ENCODE measurements at places on chromosomes 1 and 21.

DNA sequence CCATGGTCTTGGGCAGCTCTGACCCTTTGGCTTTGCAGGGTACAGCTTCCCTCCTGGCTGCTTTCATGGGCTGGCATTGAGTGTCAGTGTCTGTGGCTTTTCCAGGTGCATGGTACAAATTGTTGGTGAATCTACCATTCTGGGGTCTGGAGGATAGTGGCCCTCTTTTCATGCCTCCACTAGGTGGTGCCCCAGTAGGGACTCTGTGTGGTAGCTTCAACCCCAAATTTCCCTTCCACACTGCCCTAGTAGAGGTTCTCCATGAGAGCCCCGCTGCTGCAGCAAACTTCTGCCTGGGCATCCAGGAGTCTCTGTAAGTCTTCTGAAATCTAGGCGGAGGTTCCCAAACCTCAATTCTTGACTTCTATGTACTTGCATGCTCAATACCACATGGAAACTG is 494.5 kb upstream of the LRRC7 start:
- no peak for DNase-seq

- DNase-seq: no peak
Measured at GRCh38 chr1:72634946-72635345, 352.6 kb upstream of the NEGR1 start.

DNA sequence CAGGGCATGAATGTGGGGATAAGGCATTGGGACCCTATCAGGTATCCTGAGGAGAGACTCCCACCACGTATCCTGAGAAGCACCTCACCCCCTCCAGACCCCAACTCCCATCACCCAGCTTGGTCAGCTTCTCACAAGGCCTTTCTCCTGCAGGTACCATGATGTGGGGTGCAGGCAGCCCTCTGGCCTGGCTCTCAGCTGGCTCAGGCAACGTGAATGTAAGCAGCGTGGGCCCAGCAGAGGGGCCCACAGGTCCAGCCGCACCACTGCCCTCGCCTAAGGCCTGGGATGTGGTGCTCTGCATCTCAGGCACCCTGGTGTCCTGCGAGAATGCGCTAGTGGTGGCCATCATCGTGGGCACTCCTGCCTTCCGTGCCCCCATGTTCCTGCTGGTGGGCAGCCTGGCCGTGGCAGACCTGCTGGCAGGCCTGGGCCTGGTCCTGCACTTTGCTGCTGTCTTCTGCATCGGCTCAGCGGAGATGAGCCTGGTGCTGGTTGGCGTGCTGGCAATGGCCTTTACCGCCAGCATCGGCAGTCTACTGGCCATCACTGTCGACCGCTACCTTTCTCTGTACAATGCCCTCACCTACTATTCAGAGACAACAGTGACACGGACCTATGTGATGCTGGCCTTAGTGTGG is 1.3 kb downstream of the GPR3 start:
- no peak for DNase-seq

DNA sequence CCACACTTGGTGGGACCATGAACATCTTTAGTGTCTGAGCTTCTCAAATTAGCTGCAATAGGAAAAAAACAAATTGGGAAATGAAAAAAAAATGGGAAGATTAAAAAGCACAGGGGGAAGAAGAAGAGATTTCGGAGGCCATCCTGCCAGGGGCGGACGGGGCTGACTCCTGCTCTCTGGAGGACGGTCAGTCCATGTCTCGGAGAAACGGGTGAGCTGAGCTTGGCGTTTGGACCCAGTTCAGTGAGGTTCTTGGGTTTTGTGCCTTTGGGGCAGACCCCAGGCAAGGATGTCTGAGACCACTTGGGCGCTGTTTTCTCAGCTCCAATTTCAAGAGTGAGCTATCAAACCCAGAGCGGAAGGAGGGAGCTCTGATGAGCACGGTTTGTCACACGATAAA is 123.9 kb downstream of the PRDM2 start:
- DNase-seq: no peak

DNA sequence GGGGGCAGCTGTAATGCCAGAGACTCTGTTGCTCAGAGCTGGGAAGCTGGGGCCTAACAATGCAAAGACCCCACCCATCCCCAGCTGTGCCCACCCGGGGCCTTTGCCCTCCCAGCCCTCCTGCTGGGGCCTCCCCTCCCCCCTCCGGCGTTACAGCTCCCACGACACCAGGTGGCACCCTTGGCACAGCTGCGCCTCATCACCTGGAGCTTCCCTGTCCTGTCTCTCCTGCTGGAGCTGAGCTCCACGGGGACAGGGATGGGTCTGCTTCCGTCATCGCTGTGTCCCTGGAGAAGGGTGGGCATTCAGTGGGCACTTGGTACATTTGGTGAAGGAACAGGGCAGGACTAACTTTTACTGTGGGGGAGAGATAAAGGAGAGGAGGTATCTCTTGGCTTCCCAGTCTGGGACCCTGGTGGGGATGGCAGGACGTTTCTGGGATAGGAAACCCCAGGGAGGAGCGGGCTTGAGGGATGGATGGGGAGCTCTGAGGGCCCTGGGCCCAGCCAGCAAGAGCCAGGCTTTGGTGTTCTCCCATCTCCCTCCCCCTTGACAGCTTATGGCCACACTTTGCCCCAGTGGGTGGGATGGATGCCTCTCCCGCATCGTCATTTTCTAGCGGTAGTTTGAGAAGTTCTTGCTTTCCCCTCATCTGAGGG is 453.2 kb downstream of the PTPRU start:
- no peak for DNase-seq

GRCh38 chr1:153956997-153957715 is 1.3 kb downstream of the CRTC2 start:
- DNase-seq: no peak

GRCh38 chr1:115874904-115875303 is 34.0 kb upstream of the NHLH2 start:
- DNase-seq: no peak

- no peak for DNase-seq
Measured at GRCh38 chr1:195733826-195734225, 874.4 kb downstream of the KCNT2 start.

GRCh38 chr1:187894349-187894748 is 1065.6 kb downstream of the PLA2G4A start:
- DNase-seq: no peak

DNA sequence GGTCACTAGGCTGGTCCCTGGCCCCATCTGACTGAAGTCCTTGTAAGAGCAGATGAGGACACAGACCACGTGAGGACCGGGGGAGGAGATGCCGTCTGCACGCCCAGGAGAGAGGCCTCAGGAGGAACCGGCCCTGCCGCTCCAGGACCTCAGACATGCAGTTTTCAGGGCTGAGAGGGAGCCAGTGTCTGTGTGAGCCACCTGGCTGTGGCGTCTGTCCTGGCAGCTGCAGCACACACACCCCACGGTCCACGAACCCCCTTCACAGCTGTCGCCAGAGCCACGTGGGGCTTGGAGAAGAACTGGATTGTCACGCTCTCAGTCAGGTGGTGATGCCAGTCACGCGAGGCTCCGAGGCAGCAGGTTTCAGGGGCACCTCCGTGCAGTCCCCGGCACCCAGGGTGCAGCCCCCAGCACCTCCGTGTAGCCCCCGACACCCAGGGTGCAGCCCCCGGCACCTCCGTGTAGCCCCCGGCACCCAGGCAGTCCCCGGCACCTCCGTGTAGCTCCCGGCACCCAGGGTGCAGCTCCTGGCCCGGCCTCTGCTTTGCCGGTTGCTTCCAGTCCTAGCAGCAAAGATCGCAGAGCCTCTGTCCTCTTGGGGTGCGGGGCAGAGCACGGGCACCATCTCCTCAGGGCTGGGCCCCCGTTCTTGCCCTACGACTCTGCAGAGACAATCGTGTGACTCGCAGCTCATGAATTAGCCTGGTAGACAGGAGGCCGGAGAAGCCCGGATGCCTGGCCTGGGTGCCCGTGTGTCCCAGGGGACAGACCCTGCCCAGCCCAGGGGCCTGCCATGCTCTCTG is 19.0 kb upstream of the SUMO3 start:
- no peak for DNase-seq

DNA sequence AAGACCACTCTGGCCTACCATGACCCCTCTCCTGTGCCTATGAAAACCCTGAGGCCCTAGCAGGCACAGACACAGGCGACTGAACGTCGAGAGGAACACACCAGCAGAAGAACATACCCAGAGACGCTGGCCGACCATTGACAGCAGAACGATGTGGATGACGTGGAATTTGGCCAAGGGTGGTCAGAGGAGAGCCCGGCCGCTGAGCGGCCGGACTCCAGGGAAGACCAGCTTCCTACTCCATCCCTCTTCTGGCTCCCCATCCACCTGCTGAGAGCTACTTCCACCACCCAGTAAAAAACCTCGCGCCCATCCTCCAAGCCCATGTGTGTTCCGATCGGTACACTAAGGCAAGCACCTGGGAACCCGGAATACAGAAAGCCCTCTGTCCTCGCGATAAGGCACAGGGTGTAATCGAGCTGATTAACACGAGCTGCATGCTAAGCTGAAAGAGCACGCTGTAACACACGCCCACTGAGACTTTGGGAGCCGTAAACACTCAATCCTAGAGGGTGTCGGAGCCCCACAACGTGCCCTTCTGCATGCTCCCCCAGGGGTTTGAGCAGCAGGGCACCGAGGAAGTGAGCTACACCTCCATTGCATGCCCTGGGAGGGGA is 150.3 kb downstream of the CENPF start:
- no peak for DNase-seq

GRCh38 chr1:98989556-98989907 is 15.1 kb downstream of the PLPPR5 start:
- DNase-seq: no peak

- DNase-seq: no peak
Measured at GRCh38 chr1:62417351-62417999, 19.4 kb upstream of the USP1 start.

- no peak for DNase-seq
Measured at GRCh38 chr1:163410073-163410999, 88.6 kb downstream of the NUF2 start.

GRCh38 chr1:3858231-3858981 is 1.1 kb downstream of the DFFB start:
- DNase-seq: no peak

DNA sequence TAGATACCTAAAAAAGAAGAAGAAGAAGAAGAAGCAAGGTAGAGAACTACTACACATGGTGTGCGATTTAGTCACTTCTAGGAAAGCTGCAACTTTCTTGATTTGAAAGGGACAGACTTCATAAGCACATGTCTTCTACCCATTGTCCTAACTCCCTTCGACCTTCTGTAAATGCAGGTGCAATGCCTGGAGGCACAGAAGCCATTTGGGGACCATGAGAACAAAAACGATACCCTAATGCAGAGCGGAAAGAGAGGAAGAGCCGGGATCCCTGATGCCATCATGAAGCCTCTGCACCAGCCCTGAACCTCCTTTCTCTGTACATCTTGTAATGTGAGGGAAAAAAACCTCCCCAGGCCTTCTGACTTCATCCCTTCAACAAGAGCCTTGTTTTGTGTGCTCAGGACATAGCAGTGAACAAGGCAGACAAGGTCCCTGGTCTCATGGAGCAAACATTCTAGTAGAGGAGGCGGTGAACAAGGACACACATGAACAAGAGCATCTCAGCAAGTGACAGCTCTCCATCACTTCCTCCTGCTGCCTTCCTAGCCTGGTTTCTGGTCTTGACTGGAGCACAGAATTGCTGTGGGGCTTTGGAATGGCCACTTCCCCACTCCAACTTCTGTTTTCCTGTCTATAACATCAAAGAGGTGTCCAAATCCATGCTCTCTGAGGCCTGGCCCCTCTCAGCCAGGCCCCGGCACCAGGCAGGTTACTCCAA is 5.5 kb upstream of the LAPTM5 start:
- DNase-seq: no peak

- DNase-seq: no peak
Measured at GRCh38 chr1:186435336-186435735, 25.6 kb downstream of the PDC start.

GRCh38 chr21:29710498-29710897 is 229.3 kb downstream of the GRIK1 start:
- DNase-seq: no peak

GRCh38 chr1:66276218-66276617 is 257.7 kb upstream of the SGIP1 start:
- DNase-seq: no peak

- peak; percentile 15 for DNase-seq
Measured at GRCh38 chr1:6962996-6963911, 178.0 kb downstream of the CAMTA1 start.

GRCh38 chr1:1782399-1783221 is 4.3 kb upstream of the NADK start:
- DNase-seq: no peak

GRCh38 chr21:33419538-33420123 is 16.4 kb downstream of the IFNGR2 start:
- DNase-seq: no peak

DNA sequence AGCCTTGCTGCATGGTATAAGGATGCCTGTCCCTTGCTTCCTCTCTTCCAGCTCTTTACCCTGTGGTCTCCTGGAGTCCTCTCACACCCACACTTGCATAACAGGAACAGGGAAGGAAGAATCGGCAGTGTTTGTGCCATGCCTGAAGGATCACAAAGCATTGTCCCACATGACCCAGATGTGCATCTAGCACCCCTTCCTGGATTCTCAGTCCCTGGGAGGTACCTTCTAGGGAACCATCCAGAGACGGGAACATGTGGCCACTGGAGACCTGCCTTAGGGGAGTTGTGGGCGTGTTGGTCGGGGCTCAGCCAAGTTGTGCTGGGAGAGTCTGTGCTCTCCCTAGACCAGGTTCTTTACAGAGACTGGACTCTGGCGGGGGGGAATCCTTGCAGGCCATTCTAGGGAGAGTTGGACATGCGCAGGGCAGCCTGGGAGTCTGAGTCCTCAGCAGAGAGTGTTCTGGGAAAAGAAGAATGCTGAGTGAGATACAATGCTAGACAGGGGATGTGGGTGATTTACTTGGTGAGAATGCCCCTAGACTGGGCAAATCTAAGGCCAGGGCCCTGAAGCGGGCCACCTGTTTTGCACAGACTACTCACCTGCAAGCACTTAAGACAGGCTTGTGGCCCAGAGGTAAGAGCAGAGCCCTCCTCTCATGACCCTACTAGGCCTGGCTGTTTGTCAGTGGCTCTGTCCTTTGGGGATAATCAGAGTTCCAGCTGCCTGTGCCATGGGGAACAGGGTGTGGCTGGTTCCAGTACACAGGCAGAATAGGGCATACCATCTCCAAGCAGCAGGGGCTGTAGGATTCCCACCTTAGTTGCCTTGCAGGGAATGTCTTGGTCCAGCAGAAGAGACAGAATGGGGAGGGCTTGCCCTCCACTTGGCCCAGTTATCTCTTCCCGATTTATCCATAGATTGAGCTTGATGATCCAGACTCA is 89.8 kb downstream of the MAN1C1 start:
- no peak for DNase-seq

DNA sequence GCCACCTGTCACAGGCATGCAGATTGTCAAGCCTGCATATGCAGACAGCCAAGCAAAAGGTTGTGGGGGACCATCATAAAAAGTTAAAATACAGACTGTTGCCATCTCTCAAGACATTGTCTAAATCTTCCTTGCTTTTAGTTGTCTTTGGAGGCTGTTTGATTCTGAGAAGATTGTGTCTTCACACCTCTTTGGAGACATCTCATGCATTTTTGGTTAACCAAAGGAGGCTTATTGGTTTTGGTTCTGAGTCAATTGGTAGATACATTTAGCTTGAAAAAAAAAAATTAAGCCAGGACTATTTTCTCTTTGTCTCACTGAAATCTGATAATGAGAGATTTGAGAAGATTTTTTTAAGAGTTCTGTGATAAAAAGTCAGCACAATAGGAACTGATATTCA is 217.6 kb downstream of the LYPLAL1 start:
- DNase-seq: no peak
